ENCODE measurements at places on chromosomes 16 and 17.

- DNase-seq = peak; percentile 41
Observed at GRCh38 chr16:89315791-89316581, 98.5 kb downstream of the ZNF778 start.

DNA sequence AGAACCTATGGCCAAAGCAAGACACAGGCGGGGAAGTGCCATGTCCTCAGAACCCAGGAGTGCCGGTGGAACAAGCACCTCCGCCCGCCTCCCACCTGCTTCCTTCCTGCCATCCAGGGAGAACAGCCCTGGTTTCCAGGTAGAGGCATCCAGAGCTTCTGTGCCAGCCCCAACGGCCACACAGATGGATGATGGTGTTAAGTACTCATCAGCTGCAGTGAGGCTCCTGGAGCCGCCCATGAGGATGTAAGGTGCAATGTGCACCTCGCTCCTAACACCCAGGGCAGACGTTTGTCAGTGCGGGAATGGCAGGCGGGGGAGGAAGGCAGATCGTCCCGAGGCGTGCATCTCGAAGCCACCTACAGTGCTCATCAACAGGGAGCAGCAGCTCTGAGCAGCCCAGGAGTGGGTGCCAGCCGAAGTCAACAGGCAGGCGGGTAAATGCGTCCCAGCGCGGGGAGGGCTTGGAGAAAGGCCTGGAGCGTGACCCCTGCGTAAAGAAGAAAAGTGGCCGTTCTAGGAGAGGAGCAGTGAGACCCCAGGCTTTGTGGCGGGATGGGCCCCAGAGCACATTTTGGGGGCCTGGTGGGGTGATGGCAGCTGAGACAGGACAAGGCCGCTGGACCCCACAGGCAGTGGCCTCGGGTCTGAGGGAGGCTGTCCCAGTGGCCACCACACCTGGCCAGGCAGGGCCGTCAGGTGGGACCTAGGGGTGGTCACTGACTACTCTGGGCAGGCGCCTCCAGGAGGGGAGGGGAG lies 46.1 kb upstream of the ACSF3 start:
- no peak for DNase-seq

DNA sequence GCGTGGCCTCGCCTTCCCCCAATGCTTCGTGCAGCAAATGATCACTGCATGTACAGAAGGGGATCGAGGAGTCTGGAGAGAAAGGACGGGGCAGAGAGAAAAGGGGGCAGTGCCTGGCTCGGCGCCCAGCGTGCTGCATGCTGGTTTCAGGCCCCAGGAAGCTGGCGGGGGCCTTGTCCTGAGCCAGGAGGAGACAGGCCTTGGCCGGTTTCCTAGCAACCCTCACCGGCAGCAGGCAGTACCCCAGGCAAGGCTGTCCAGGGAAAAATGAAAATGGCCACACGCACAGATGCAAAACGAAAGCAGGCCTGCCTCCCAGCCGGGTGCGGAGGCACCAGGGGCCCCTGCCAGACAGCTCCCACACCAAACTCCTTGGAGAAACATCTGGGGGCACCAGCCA lies 126.3 kb downstream of the ZFHX3 start:
- no peak for DNase-seq

DNA sequence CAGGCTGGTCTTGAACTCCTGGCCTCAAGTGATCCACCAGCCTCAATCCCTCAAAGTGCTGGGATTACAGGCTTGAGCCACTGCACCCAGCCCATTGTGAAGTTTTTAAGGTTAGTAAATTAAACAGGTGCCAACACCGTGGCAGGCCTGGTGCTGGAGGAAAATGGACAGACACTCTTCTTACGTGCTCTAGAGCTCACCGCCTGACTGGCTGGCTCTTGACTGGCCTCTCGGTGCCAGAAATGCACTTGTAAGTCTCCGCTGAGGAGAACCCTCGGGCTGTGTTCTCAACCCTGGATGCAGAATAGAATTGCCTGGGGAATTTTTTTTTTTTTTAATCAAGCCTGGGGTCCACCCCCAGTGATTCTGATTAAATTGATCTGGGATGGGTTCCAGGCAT lies 10.3 kb upstream of the HAS3 start:
- no peak for DNase-seq

GRCh38 chr16:69542974-69543373 lies 22.8 kb upstream of the NFAT5 start:
- DNase-seq = no peak

Data from germinal center (tissue), 1 donor.